Stimulated activated CD8-positive, alpha-beta memory T cell treated with anti-CD3 and anti-CD28 coated beads, Interleukin-12 subunit alpha, Interleukin-12 subunit beta, amount 100 ng/mL, for 1 hour (primary cell): ENCODE measurements at places on chromosomes 6 and 20.

- DNase-seq: no peak
Measured at GRCh38 chr6:25477006-25477590, 174.9 kb upstream of the SCGN start.

- no peak for DNase-seq
Measured at GRCh38 chr20:1469925-1470571, 3.4 kb upstream of the NSFL1C start.

GRCh38 chr6:77466451-77467437 is 3.5 kb upstream of the HTR1B start:
- DNase-seq: no peak

DNA sequence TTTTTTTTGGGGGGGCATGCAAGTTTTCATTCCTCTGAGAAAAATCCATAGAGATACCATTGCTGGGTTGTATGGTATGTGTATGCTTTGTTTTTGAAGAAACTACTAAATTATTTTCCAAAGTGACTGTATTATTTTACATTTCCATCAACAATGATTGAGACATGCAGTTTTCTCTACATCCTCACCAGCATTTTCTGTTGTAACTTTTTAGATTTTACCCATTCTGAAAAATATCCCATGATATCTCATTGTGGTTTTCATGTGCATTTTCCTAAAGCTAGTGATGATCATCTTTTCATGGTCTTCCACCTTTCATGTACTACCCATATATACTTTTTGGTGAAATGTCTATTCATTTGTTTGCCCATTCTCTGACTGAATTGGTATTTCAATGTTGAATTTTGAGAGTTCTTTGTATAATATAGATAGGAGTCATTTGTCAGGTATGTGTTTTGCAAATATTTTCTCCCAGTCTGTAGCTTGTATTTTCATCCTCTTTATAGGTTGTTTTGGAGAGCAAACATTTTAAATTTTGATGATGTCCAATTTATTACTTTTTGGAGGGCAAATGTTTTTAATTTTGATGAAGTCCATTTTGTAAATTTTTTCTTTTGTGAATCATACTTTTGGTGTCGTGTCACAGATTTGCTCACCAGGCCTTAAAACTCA is 827.5 kb upstream of the CITED2 start:
- DNase-seq: no peak

DNA sequence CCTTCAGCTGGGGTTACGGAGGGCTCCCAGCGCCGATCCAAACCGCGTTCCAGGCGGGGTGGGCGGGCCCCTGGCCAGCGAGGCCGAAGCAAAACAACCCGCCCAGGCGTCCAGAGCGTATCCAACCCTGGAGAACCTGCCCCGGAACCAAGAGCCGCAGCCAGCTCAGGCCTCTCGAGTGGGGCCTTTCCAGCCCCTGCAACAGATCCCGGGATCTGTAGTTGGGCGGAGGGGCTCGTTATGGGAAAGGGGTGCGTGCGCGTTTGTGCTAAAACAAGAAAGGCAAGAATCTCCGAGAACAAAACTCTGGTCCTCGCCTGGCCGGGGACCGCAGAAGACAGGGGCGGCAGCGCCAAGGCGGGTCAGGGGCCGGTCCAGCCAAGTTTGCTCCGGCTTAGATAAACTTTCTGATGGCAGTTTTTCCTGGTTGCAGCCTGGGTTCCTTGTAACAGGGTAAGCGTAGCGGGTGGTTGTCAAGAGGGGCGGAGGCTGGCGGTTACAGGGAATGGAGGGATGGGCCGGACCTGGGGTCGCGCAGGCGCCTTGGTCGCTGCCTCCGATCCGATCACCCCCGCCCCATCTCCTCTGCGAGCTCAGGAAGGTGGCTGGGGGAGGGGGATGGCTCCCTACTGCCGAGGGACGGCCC is 448 bp upstream of the RIN2 start:
- no peak for DNase-seq

- DNase-seq: no peak
Measured at GRCh38 chr20:33635341-33635740, 26.8 kb upstream of the C20orf144 start.

GRCh38 chr6:21163110-21163837 is 430.3 kb upstream of the SOX4 start:
- DNase-seq: no peak

DNA sequence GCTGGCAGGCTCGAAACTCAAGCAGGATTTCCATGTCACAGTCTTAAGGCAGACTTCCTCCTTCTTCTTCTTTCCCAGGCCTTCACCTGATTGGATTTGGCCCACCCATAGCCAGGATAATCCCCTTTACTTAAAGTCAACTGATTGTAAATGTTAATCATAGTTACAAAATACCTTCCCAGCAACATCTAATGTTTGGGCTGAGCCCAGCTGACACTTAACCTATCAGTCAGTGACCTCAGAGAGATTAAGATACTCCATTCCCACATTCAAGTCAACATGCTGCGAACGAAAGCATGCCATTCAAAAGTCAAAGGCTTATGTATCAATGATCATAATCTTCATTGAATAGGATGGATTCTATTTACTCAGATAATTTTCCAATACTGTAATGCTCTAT is 16.0 kb downstream of the MAP7 start:
- DNase-seq: no peak

DNA sequence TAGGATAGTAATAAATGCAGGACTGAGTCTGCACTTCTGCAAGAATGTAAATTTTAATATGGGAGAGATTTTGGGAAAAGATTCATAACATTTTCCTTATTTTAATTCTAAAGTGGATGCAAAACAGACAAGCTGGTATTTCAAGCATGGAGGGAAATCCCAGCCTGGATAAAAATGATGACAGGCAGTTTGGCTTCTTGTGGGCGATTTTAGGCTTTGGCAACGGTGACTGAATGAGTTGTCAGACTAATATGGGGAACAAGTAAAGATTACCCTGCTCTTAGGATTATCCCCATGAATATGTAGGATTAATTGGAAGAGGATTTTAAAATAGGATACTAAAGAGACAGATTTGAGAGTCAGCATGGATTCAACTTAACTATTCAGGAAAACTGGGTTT is 21.0 kb downstream of the OGFRL1 start:
- no peak for DNase-seq

DNA sequence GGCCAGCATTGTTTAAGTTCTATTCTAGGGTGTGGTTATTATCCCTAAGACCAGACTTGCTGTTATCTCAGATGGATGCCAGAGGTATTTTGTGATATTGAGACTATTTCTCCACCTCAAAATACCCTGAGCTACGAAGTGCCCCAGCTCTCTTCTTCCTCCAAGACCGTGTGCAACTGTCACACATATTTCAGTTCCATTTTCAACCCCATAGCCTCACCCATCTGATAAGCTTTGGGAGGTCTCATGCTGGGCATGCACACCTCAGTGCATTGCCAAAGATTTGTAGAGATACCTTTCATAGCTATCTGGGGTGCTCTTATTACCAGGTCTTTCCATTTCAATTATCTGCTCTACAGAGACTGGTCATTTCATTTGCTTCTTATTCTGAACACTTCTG is 815.8 kb upstream of the EYS start:
- no peak for DNase-seq

DNA sequence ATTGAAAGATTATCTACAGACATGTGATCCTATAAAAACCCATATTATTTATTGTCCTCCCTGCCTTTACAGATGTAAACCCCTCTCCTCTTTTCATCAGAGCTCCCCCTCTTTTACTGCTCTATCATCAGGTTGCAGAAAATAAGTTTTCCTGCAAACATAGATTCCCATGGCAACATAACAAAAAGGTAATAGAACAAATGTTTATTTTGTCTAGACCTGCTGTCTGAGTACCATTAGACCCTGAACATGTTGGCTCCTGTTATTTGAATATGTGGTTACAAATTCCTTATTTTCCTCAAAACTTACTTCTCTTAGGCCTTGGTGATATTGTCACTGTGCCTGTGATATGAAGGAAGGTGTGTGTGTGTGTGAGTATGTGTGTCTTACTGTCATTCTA is 11.5 kb downstream of the MAPK14 start:
- DNase-seq: no peak

GRCh38 chr6:12804952-12805645 is 88.5 kb downstream of the PHACTR1 start:
- no peak for DNase-seq

- no peak for DNase-seq
Measured at GRCh38 chr20:2303673-2304072, 7.9 kb downstream of the TGM3 start.

- DNase-seq: no peak
Measured at GRCh38 chr6:33420491-33421343, 852 bp downstream of the SYNGAP1 start.

DNA sequence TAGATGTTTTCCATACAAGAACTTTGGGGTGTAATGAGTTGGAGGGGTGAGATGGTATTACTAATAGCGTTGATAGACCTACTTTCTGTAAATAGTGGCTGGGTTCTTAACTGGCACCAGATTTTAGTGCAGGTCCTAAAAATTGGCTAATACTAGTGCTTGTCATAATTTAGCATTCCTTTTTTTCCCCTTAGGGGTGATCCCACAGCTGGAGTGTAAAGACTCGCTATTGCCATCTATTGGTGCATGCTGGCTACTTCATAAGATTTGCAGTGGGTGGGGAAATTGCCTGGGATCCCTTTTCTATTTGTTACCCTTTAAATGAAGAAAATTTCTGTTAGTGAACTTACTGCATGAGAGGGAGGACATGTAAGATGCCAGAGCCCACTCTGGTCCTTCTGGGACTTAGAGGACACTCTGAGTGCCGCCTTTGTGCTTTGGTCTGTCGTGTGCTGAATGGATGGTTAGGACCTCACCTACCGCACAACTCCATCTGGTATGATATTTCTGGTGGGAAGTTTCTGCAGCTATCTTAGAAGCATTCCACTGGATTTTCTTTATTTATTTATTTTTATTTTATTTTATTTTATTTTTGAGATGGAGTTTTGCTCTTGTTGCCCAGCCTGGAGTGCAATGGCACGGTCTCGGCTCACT is 195.5 kb downstream of the JARID2 start:
- DNase-seq: no peak

DNA sequence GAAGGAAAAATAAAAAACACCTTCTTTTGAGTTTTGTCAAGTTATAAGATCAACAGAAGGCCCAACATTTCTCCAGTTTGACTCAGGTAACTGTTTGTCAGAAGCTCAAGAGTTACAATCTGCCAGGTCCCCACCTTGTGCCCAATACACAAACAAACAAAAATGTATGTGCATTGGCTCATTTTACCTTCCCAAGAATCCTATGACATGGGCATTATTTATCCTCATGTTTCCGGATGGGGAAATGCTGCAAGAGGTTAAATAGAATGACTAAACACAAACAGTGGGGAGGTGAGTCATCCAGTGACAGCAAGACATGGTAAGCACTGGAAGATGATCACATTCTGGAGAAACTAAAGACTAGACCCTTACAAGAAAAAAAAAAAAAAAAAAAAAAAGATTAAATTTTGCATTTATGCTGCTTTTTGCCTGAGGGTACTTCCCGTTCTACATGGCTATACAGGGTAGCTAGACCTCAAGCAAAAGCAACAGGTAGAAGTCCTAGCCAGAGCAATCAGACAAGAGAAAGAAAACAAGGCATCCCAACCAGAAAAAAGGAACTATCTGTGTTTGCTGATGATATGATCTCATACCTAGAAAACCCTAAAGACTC is 23.6 kb upstream of the ANKRD60 start:
- no peak for DNase-seq

DNA sequence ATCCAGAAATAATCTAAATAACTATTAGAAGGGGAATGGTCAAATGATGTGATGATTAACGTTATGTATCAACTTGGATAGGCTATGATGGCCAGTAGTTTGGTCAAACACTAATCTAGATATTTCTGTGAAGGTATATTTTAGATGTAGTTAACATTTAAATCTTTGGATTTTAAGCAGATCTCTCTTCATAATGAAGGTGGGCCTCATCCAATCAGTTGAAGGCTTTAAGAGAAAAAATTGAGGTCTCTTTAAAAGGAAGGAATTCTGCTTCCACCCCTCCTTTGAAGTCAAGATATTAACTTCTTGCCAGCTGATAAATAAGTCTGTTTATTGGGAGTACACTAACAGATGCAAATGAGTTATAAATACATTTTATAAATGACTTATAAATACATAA is 760.0 kb upstream of the SLC35B3 start:
- DNase-seq: no peak

DNA sequence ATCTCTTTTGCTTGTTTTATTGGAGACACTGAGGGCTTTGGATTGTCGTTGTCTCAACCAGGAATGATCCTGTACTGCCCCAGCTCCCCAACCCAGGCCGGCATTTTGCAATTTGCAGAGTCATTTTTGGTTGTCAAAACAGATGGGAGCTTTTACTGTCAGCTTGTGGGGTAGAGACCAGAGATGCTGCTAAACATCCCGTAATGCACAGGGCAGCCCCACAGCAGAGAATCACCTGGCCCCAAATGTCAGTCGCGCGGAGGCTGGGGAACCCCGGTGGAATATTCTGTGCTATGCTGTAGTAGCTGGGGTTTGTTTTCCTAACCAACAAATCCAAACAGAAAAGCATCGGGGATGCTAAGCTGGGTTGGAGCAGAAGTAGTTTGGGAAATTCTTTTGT is 99.7 kb downstream of the TSHZ2 start:
- DNase-seq: no peak

DNA sequence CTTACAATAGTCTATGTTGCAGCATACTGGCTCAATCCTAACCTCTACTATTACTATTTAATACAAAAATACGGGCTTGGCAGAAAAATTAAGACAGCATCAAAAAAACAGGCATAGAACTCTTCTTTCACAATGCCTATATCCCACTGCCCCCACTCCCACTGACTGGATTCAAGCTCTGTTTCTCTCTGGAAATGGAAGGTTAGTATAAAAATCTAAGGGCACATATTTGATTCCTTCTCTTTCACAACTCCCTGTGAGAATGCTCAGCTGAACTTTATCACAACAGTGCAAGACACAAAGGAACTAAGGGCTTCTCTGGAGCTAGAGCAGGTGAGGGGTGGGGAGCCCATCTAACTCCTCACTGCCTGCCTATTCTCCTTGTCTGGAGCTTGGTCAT is 258.4 kb upstream of the FAM83B start:
- DNase-seq: no peak

DNA sequence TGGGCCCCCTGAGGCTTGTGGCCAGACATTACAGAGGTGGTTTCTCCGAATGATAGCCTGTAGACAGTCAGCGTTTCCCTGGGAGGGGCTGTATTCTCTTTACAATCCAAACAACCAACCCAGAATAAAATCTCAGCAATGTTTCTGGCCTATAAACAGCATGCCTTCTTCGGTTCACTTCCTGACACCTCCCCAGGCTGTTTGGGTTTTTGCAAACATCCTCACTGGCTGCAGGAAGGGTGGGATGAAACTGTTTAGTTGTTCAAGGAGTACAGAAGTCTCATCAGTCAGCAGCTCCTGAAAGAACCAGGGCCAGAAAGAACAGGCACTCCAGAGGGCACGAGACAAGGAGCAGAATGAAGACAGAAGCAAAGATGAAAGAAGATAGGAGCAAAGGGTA is 350.0 kb downstream of the QKI start:
- no peak for DNase-seq

GRCh38 chr6:44806656-44807055 is 419.1 kb downstream of the CDC5L start:
- DNase-seq: no peak

GRCh38 chr6:17353440-17354175 is 39.8 kb upstream of the CAP2 start:
- DNase-seq: no peak
